Sigmoid colon (tissue), 7 donors: ENCODE measurements at places on chromosomes 3 and 15.
A peak's percentile ranks its signal among the peaks of the same experiment; 100 is the strongest.

DNA sequence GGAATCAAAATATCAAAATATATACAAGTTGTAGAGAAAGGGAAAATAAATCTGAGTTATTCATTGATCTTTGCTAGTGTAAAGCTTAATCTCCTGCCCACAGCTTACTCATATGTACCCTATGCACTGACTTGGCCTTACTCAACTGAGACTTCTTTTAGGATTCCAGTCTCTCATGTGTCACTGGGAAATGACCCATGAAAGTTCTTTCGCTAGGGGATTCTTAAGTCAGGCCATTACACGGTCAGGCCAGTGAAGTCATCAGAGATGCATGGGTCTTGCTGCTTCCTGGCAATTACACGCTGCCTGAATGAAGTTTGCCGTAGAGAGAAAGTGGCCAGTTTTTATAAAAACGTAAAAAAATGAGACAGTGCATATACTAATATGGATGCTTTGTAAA is 20.7 kb upstream of the LPP start:
- H3K4me1 ChIP-seq, result no peaks in the 10 kb centered on the region
- DNase-seq, result no peak
- H3K27me3 ChIP-seq, result no peaks in the 10 kb centered on the region
- no peak overlapping the region for H3K27ac ChIP-seq
- no peak overlapping the region for H3K4me3 ChIP-seq

DNA sequence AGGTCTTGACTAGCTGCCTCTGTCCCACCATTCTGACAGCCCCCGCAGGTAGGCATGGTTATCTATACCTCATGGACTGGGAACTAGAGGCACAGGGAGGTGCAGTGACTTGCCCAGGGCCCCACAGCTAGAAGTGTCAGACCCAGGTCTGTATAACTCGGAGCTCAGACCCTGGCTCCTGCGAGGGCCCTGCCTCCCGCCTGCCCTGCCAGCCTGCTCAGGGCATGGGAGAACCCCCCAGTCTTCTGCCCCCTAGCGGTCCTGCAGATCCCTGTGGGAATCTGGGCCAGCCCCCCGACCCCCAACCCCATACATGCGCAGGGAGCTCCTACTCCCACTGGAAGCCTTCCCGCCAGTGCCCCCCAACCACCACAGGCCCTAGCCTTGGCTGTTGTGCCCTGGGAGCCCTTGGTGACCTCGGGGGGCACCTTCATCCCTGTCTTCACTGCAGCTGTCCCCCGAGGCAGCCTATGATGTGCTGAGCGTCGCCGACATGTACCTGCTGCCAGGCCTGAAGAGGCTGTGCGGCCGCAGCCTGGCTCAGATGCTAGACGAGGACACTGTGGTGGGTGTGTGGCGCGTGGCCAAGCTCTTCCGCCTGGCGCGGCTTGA is 6.9 kb downstream of the ABTB1 start:
- H3K4me1 ChIP-seq, result peaks cover 10% of the 10 kb centered on the region
- no peaks in the 10 kb centered on the region for H3K27me3 ChIP-seq
- H3K4me3 ChIP-seq, result no peak overlapping the region
- H3K36me3 ChIP-seq, result peaks cover 21% of the 10 kb centered on the region
- H3K27ac ChIP-seq, result no peak overlapping the region
- peak; percentile 62 for DNase-seq

GRCh38 chr3:11185564-11186317 is 31.4 kb downstream of the HRH1 start:
- no peak overlapping the region for H3K4me3 ChIP-seq
- H3K27ac ChIP-seq, result peak overlapping the region; percentile 77
- H3K27me3 ChIP-seq, result no peaks in the 10 kb centered on the region
- H3K4me1 ChIP-seq, result peaks cover 29% of the 10 kb centered on the region

DNA sequence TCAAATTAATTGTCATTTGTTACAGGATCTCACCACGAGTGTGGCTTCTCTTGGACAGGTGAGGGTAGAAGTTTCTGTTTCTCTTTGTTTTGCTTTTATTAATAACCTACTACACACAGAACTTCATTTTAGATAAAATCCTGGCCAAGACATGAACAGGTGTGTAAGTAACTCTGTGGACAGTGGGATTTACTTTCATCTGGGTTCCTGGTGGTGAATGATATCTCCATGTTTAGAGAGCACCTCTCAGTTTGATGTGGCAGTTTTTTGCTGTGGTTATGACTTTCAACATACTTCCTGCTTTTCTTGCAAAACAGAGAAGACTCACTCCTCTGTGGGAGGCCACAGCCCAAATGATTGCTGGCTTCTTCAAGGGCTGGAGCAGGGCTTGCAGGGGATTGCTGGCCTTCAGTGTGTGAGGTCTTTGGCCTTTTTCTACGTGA is 71.1 kb upstream of the XCR1 start:
- peak overlapping the region; percentile 79 for H3K27ac ChIP-seq

DNA sequence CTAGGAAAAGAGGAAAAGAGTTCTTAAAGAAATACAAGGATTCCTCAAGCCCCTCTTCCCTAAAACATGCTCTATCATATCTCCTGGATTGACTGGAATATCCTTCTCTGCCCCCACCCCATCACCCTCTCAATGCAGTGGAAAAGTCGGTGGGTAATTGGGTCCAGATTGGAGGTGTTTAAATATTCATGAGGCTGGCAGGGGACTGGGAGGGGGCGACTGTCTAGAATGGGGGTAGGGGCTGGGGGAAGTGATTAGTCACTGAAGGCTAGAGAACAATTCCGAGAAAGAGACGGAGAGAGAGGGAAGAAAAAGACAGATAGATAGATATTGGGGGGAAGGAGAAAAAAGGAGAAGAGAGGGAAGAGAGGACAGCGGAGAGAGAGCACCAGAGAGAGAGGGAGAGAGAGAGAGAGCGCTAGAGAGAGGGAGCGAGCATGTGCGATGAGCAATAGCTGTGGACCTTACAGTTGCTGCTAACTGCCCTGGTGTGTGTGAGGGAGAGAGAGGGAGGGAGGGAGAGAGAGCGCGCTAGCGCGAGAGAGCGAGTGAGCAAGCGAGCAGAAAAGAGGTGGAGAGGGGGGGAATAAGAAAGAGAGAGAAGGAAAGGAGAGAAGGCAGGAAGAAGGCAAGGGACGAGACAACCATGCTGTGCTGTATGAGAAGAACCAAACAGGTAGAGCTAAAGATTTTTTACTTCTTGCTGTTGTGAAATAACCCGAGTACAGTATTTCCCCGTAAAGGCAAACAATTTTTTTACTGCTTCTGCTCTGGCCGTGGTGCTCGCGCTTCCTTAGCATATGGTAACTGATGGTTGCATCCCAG is at the start of gene GAP43:
TSS of gene GAP43 (plus strand) at position 467 of the 825 bp plus-strand sequence. CDS start at position 647, 180 bp downstream.
- H3K27ac ChIP-seq, result no peak within 1 kb of the TSS
- H3K4me1 ChIP-seq, result no peaks in the 10 kb centered on the region
- H3K27me3 ChIP-seq, result peaks cover 26% of the 10 kb centered on the region
- H3K4me3 ChIP-seq, result peak within 1 kb of the TSS; percentile 12
- peak; percentile 62 for DNase-seq
- no peaks in the 10 kb centered on the region for H3K36me3 ChIP-seq

DNA sequence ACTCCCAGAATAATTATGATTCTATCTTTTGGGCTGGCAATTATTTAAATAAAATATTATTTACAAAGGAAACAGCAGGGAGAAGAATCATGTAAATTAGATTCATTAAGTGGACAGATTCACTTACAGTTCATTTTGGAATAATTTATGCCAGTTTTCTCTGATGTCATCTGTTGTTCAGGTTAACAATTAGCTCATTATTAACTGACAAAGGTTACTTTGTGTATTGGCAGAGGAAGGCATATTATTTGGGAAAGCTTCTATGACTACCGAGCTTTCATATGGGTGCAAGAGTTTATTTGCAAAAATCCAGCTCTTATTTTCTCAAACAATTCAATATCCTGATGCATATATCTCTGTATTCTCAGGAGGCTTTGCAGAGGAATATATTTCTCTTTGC is 224.4 kb downstream of the CHST2 start:
- H3K27ac ChIP-seq, result no peak overlapping the region
- H3K4me1 ChIP-seq, result no peaks in the 10 kb centered on the region
- H3K36me3 ChIP-seq, result no peaks in the 10 kb centered on the region
- no peaks in the 10 kb centered on the region for H3K27me3 ChIP-seq
- H3K4me3 ChIP-seq, result no peak overlapping the region

- no peaks in the 10 kb centered on the region for H3K36me3 ChIP-seq
- no peak overlapping the region for H3K4me3 ChIP-seq
- no peaks in the 10 kb centered on the region for H3K27me3 ChIP-seq
- H3K27ac ChIP-seq, result no peak overlapping the region
Observed at GRCh38 chr3:99410789-99411311, 227.5 kb upstream of the COL8A1 start.

DNA sequence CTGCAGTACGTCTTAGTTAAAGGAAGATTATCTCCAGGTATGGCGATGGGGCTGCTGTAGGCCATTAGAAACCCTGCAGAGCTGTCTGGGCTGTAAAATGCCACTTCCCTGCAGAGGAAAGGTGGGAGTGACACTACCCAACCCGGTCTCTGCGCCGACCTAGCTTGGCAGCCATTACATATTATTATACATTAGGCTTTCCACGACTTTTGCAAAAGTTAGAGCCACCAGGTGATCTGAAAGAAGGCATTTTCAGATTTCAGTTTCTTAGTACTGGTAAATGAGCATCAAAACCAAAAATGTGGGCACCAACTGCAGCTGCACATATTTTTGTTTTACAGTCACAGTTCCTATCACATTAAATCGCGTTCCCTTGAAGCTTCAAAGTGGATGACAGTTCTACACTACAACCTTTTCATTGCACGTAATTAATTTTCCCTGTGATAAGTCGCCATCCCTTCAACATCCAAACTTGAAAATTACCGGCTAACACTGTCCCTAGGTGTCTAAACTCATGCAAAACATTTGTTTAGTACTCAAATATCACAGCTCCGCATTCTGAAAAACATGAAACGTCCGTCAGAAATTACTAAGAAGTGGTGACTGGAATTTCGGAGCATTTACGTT is 81.4 kb upstream of the CHD2 start:
- peaks cover 18% of the 10 kb centered on the region for H3K4me1 ChIP-seq
- H3K27me3 ChIP-seq, result no peaks in the 10 kb centered on the region
- H3K27ac ChIP-seq, result no peak overlapping the region
- no peak for DNase-seq
- no peak overlapping the region for H3K4me3 ChIP-seq

GRCh38 chr3:24168977-24169376 is 223.9 kb downstream of the NR1D2 start:
- H3K27ac ChIP-seq, result no peak overlapping the region
- no peak for DNase-seq
- no peaks in the 10 kb centered on the region for H3K4me1 ChIP-seq
- H3K4me3 ChIP-seq, result no peak overlapping the region
- H3K36me3 ChIP-seq, result no peaks in the 10 kb centered on the region

GRCh38 chr3:129534428-129535027 is 6.1 kb downstream of the RHO start:
- no peaks in the 10 kb centered on the region for H3K27me3 ChIP-seq
- H3K36me3 ChIP-seq, result no peaks in the 10 kb centered on the region
- no peaks in the 10 kb centered on the region for H3K4me1 ChIP-seq
- no peak overlapping the region for H3K27ac ChIP-seq
- no peak overlapping the region for H3K4me3 ChIP-seq

GRCh38 chr15:69715210-69715609 is 262.6 kb downstream of the RPLP1 start:
- H3K4me3 ChIP-seq, result no peak overlapping the region
- H3K27me3 ChIP-seq, result no peaks in the 10 kb centered on the region
- H3K36me3 ChIP-seq, result no peaks in the 10 kb centered on the region
- DNase-seq, result no peak
- peaks cover 9% of the 10 kb centered on the region for H3K4me1 ChIP-seq

DNA sequence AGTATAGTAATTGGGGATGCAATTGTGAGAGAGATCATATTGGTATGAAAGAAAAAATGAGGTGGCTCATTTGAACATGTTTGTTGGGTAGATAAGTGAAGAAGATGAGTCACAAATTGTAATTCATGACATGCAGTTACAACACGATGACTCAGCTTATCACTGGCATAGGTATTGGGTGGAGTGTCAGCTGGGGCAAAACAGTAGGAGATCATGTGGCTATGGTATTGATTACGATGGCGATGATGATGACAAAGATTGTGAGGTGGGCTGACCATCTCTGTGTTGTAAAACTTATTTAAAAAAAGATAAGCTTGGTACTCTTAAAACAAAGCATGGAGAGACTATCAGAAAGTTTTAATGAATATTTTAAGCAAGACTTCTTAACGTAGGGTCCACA is 11.6 kb upstream of the DPH6 start:
- H3K27me3 ChIP-seq, result no peaks in the 10 kb centered on the region
- H3K4me3 ChIP-seq, result no peak overlapping the region
- DNase-seq, result no peak
- no peak overlapping the region for H3K27ac ChIP-seq
- no peaks in the 10 kb centered on the region for H3K36me3 ChIP-seq
- no peaks in the 10 kb centered on the region for H3K4me1 ChIP-seq

DNA sequence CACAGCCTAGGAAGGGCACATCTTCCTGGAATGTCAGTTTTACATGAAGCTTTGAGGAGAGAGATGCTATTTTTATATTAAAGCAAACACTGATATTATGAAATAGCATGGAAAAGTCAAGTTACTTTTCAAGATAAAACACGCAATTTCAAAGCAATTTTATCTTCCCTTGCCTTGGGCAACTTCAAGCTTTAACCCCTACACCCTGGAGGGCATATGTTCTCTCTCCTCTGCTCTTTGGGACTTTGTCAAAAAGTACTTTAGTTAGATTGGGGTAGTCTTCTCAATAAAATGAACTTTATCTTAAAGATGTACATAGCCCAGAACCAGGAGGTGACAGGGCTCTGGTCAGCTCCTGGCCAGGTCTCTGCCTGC is 86.9 kb upstream of the PLXNA1 start:
- H3K36me3 ChIP-seq, result no peaks in the 10 kb centered on the region
- no peak overlapping the region for H3K4me3 ChIP-seq
- no peaks in the 10 kb centered on the region for H3K27me3 ChIP-seq
- H3K27ac ChIP-seq, result no peak overlapping the region
- no peak for DNase-seq

DNA sequence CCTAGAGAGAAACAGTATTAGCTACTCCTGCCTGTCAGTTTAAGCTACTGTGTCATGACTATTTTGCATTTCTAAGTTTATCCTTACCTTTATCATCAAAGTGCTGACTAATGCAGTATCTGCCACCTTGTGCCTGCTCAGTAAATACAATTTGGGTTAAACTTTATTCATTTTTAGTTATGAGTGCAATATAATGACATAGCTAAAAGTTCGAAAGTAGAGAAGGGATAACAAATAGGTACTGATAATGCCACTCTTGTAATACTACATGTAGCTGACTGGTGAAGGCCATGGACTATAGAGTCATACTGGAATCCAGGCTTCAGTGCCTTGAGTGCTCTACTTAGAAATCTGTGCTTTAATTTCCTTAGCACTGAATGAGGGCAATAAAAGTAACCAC is 480.8 kb upstream of the TPRG1 start:
- H3K27ac ChIP-seq, result peak overlapping the region; percentile 68
- no peaks in the 10 kb centered on the region for H3K36me3 ChIP-seq
- no peak for DNase-seq
- H3K27me3 ChIP-seq, result no peaks in the 10 kb centered on the region
